ENCODE measurements at places on chromosomes 4 and X.

DNA sequence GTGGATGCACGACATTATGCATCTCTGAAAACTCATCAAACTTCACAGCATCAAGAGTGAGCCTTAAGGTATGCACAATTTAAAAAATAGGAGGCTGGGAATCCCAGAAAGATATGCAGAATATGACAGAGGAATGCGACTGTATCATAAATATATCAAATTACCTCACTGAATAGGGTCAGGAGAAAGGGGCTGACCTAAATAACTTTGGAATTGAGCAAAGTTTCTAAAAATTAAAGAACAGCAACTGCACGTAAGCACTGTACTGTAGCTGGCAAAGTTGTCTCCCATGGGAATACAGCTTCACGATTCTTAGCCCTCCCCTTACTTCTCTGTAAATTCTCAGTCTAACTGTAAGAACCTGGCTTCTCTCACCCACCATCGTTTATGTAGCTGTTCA is 397.4 kb upstream of the ZFP42 start:
- no peak for DNase-seq

GRCh38 chr4:14049946-14050345 is 422.4 kb upstream of the BOD1L1 start:
- DNase-seq, result no peak

GRCh38 chr4:152534541-152535359 is 1.1 kb downstream of the FBXW7 start:
- DNase-seq, result no peak

GRCh38 chr4:6747294-6748051 is 31.5 kb downstream of the BLOC1S4 start:
- DNase-seq, result no peak

GRCh38 chr4:5036239-5036638 is 15.0 kb upstream of the STK32B start:
- DNase-seq, result peak; percentile 16

GRCh38 chr4:168605411-168605810 is 108.6 kb downstream of the PALLD start:
- peak; percentile 58 for DNase-seq
